ENCODE measurements at places on chromosomes 6 and 20. TPM values are rescaled to one million over a fixed set of nuclear protein-coding genes. Genes with fewer than 3 reads are reported as not detected.

The CCHCR1 gene
- polyA plus RNA-seq, result 5.6 TPM

The MAFB gene
- polyA plus RNA-seq, result 10.4 TPM

The WFDC2 gene
- polyA plus RNA-seq, result 1.8 TPM

The ZBTB2 gene
- polyA plus RNA-seq, result 2.9 TPM

The OR2J3 gene
- polyA plus RNA-seq, result not detected

The CTAGE9 gene
- polyA plus RNA-seq, result not detected

The HLA-DQB1 gene
- 2.4 TPM for polyA plus RNA-seq

The FYN gene
- 28.3 TPM for polyA plus RNA-seq

The NFATC2 gene
- polyA plus RNA-seq, result 1.6 TPM

The TBCC gene
- polyA plus RNA-seq, result 6.9 TPM

The MBOAT1 gene
- 1.5 TPM for polyA plus RNA-seq

The LY86 gene
- 2.3 TPM for polyA plus RNA-seq

The SASH1 gene
- 5.5 TPM for polyA plus RNA-seq

The TTK gene
- polyA plus RNA-seq, result 0.36 TPM

The MAPK13 gene
- 1.9 TPM for polyA plus RNA-seq

The TMC2 gene
- not detected for polyA plus RNA-seq

The PROKR2 gene
- polyA plus RNA-seq, result not detected

The WFDC10B gene
- polyA plus RNA-seq, result not detected

The PRDM1 gene
- 2.8 TPM for polyA plus RNA-seq

The TRDN gene
- polyA plus RNA-seq, result not detected

The EPPIN gene
- polyA plus RNA-seq, result not detected

The SLC22A3 gene
- polyA plus RNA-seq, result 15.4 TPM

The CLVS2 gene
- polyA plus RNA-seq, result not detected

The MUC21 gene
- 0.02 TPM for polyA plus RNA-seq

The ISM1 gene
- polyA plus RNA-seq, result 1.2 TPM

The CD164 gene
- 144 TPM for polyA plus RNA-seq

The BANF2 gene
- not detected for polyA plus RNA-seq

The LMBRD1 gene
- 33.2 TPM for polyA plus RNA-seq

The PRSS35 gene
- 0.54 TPM for polyA plus RNA-seq

The KIAA0408 gene
- polyA plus RNA-seq, result 0.07 TPM

The RAMACL gene
- 0.35 TPM for polyA plus RNA-seq

The TNFRSF21 gene
- polyA plus RNA-seq, result 2.6 TPM

All from liver (tissue), 10 donors.